CD14-positive monocyte (primary cell): ENCODE measurements at places on chromosomes 1 and 21. TPM values are rescaled to one million over a fixed set of nuclear protein-coding genes. Genes with fewer than 3 reads are reported as not detected.
A peak's percentile ranks its signal among the peaks of the same experiment; 100 is the strongest.

- H3K27me3 ChIP-seq = no peaks in the 10 kb centered on the region
- no peak for DNase-seq
- H3K4me1 ChIP-seq = no peaks in the 10 kb centered on the region
- H3K36me3 ChIP-seq = no peaks in the 10 kb centered on the region
- no peak overlapping the region for H3K27ac ChIP-seq
Observed at GRCh38 chr1:201104141-201104540, 8.1 kb downstream of the CACNA1S start.

DNA sequence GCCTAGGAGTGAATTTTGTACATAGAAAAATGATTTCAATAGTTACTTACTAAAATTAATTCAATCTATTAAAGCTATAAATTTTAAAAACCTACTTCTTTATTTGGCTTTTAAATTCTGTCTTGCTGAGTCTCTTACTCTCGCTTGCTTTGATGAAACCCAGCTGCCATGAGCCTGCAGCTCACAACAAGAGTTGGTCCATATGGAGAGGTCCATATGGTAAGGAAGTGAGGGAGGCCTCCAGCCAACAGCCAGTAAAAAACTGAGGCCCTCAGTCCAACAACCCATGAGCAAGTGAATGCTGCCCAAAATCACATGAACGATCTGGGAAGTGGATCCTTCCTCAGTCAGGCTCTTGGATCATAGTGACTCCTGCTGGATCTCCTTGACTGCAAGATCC is 89.9 kb upstream of the CXADR start:
- no peaks in the 10 kb centered on the region for H3K4me1 ChIP-seq
- no peak overlapping the region for H3K27ac ChIP-seq
- H3K27me3 ChIP-seq = no peaks in the 10 kb centered on the region
- DNase-seq = no peak
- H3K4me3 ChIP-seq = no peak overlapping the region
- no peaks in the 10 kb centered on the region for H3K36me3 ChIP-seq

DNA sequence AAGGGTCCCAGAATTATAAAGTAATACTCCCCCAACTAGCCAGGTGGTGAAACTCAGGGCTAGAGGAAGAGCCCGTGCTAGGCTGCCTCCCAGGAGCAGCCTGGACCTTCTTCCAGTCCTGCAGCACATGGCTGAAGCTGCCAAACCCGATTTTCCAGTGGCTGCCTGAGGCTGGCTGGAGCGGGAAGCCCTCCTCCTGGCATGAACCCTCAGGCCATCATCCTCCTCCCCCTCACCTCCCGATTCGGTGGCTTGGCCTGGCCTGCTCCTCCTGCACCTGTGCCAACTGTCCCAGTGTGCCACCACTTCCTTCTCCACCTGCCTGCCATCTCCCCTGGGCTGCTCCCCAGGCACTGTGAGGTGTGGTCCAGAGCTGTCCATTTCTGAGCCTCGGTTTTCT is 3.0 kb upstream of the TSPAN1 start:
- no peak overlapping the region for H3K27ac ChIP-seq
- no peak for DNase-seq
- peaks cover 19% of the 10 kb centered on the region for H3K27me3 ChIP-seq
- no peaks in the 10 kb centered on the region for H3K36me3 ChIP-seq
- H3K4me3 ChIP-seq = no peak overlapping the region

Gene SELL
- polyA plus RNA-seq = 96.8 and 153 TPM in 2 replicates

Gene RGS8
- polyA plus RNA-seq = not detected

GRCh38 chr1:102163799-102164198 is 167.1 kb upstream of the OLFM3 start:
- DNase-seq = no peak
- H3K27ac ChIP-seq = no peak overlapping the region
- no peak overlapping the region for H3K4me3 ChIP-seq
- H3K36me3 ChIP-seq = no peaks in the 10 kb centered on the region
- no peaks in the 10 kb centered on the region for H3K4me1 ChIP-seq
- no peaks in the 10 kb centered on the region for H3K27me3 ChIP-seq

DNA sequence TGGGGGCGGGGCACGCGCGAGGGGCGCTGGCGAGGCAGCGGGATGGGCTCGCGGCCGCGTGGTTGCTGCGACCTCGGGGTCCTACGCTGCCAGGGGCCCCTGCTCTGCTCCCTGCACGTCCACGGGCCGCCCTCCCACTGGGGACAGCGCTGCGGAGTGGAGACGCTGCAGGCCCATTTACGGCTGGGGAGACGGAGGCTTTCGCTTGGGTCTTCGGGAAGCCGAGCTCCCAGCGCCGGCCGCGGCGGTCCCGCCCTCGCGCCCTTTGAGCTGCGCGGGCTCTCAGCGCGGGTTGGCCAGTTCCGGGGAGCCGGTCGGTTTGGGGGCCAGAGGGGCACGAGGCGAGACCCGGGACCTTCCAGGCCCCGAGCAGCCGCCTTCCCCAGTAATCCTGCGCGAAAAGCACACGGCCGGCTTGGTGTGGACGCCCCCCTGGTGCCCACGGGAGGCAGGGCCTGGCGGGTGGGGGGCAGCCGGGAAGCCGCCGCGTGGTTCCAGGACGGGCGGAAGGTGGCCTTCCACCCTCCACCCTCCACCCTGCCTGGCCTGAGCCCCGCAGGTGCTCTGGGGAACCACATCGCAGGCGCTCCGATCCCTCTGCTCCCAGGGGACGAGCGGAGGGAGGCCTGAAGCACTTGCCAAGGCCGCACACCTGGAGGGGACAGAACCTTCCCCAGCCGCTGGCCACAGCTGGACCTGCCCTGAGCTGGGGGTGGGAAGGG is 570 bp upstream of the PEX10 start:
- no peak overlapping the region for H3K27ac ChIP-seq
- no peaks in the 10 kb centered on the region for H3K36me3 ChIP-seq
- no peak for DNase-seq
- peak overlapping the region; percentile 47 for H3K4me3 ChIP-seq
- H3K4me1 ChIP-seq = peaks cover 24% of the 10 kb centered on the region

DNA sequence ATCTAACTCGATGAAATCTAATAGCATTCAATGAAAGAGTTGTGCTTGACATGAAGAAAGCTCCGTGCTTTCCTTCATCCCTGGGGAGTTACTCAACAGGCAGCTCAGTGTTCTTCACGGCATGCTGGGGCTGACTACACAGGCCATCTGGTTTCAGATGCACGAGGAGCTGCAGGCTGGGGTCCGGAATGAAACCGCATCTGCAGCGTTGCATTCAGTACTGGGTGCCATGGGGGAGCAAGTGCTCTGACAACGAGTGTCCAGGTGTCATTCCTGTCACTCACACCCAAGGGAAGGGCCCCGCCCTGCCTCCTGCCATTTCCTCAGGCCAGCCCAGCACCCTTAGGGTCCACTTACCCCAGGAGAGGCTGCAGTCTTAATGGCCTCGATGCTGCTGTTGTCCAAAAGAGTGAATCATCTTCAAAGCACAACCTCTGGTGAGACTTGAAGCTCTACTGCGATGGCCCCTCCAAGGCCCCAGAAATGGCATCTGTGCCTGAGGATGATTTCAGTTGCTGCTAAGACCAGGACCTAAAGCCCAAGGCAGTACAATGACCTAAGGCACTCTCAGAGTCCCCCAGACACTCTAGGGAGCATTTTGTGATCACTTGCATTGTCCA is 61.4 kb downstream of the STUM start:
- H3K4me1 ChIP-seq = no peaks in the 10 kb centered on the region
- DNase-seq = no peak
- no peak overlapping the region for H3K27ac ChIP-seq
- no peaks in the 10 kb centered on the region for H3K27me3 ChIP-seq

Gene FAM43B
- not detected in 2 replicates for polyA plus RNA-seq

Gene GBP4
- polyA plus RNA-seq = 17.4 TPM

Gene SAMD13
- 0.56 TPM for polyA plus RNA-seq

- no peaks in the 10 kb centered on the region for H3K27me3 ChIP-seq
- no peak for DNase-seq
- H3K4me1 ChIP-seq = no peaks in the 10 kb centered on the region
- H3K36me3 ChIP-seq = no peaks in the 10 kb centered on the region
Observed at GRCh38 chr1:237528545-237528944, 362.2 kb downstream of the ZP4 start.

DNA sequence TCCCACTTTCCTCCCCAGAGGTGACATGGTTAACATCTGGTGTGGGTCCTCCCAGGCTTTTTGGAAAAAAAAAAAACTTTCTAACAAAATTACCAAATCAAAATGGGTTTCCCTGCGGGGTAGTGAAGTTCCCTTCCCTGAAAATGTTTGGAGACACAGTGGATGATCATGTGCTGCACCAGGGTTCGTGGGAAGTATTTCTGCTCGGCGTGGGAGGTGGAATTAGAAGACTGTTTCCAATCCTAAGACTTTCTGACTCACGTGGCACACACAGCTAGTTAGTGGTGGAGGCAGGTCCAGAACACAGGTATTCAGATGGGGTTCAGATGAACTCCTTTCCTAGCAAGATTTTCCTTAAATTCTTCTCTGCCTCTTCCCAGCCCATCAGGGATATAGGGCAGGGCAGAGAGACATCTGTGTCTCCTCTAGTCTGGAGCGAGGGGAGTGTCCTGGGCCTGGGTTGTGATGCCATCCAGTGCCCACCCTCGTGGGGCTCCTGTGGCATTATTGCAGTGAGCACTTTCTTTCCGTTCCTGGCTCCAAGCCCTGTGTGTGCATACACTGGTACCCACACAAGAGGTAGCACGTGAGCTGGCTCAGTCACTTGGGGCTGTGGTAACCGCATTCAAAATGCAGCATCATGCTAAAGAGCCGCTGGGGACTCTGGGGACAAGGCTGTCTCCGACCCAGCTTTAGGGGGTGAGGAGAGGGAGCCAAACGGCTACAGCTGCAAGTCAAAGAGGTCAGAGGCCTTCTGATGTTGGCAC is 27.5 kb downstream of the KCNC4 start:
- no peaks in the 10 kb centered on the region for H3K27me3 ChIP-seq
- no peak overlapping the region for H3K27ac ChIP-seq
- H3K4me3 ChIP-seq = no peak overlapping the region
- H3K36me3 ChIP-seq = no peaks in the 10 kb centered on the region
- H3K4me1 ChIP-seq = peaks cover 16% of the 10 kb centered on the region
- DNase-seq = peak; percentile 53
